ENCODE measurements at places on chromosomes 1 and 21.

GRCh38 chr1:26287033-26287711 is 7.3 kb downstream of the SH3BGRL3 start:
- peak; percentile 73 for DNase-seq

- DNase-seq, result no peak
Measured at GRCh38 chr1:68454534-68454933, 4.8 kb upstream of the RPE65 start.

GRCh38 chr1:40014812-40015594 is 25.5 kb upstream of the CAP1 start:
- peak; percentile 39 for DNase-seq

- DNase-seq, result no peak
Measured at GRCh38 chr21:46361935-46362334, 38.0 kb downstream of the PCNT start.

DNA sequence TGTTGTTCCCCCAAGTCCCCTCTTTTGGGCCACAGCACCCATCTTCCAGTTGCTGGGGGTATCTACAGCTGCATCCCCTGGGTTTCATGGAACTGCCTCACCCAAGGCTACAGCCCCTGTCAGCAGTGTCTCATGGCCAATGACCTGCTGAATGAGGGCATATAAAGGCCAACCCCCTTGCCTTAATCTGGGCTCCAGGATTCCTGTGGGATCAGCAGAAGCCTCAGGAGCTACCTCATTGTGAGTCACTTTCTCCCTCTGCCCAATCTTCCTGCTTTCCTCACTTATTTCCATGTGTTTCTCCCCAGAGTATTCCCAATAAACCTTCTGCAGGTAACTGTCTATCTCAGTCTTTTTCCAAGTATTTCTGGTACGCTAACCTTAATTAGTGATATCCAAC is 37.3 kb upstream of the SYT14 start:
- no peak for DNase-seq

GRCh38 chr1:208479435-208479834 is 235.3 kb upstream of the PLXNA2 start:
- no peak for DNase-seq

GRCh38 chr1:36542962-36543515 is 60.3 kb upstream of the CSF3R start:
- DNase-seq, result no peak

GRCh38 chr21:29526545-29526944 is 227.8 kb downstream of the BACH1 start:
- DNase-seq, result no peak

GRCh38 chr1:189804352-189804751 is 673.3 kb downstream of the BRINP3 start:
- DNase-seq, result no peak

- DNase-seq, result no peak
Measured at GRCh38 chr21:45817345-45817744, 164.2 kb upstream of the COL6A1 start.

- DNase-seq, result no peak
Measured at GRCh38 chr1:161936786-161937185, 86.9 kb downstream of the OLFML2B start.

GRCh38 chr1:47938520-47938919 is 58.7 kb downstream of the TRABD2B start:
- no peak for DNase-seq

- DNase-seq, result no peak
Measured at GRCh38 chr1:102772831-102773230, 335.5 kb downstream of the COL11A1 start.

GRCh38 chr1:19564366-19564765 is 79.0 kb upstream of the CAPZB start:
- no peak for DNase-seq

GRCh38 chr1:22295856-22296255 is 153.0 kb upstream of the WNT4 start:
- DNase-seq, result no peak

GRCh38 chr1:33392639-33393038 is 38.3 kb downstream of the PHC2 start:
- no peak for DNase-seq

DNA sequence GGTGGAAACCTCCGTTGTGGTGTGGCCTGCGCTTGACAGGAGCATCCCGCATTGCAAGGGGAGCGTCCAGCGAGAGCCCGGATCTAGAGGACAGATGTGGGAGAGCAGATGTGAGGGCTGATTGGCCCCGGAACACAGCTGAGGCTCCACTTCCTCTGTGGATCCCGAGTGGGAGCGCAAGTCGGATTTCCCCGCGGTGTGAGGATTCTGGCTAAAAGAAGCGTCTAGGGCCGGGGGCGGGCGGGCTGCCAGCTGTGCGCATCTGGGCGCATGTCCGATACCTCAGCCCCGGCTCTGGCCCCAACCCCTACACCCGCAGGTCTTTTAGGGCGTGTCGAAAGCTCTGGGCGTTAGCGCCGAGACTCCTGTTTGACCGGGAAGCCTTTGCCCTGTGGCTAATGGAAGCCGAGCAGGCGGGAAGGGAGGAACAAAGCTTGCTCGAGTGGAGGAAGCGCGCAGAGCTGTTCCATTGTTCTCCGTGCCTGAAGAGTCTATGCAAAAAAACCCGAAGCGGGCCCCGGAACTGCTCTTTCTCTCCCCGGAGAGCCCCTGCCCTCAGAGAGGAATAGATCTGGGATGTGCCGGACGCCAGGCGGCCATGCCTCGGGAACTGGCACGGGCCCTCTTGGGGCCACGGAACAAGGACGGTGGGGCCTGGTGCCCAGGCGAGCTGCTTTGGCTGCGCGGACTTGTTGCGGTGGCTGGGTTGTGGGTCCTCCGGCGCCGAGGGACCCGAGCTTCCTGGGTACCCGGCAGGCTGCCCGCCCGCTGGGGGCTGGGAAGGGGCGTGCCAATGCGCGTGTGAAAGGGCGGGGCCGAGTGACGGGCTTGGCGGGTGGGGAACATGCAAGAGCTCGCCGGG is 111.1 kb downstream of the NAV1 start:
- peak; percentile 11 for DNase-seq

GRCh38 chr1:231890791-231891190 is 264.2 kb downstream of the DISC1 start:
- no peak for DNase-seq

GRCh38 chr1:52911541-52911940 is 10.0 kb downstream of the ECHDC2 start:
- DNase-seq, result no peak

DNA sequence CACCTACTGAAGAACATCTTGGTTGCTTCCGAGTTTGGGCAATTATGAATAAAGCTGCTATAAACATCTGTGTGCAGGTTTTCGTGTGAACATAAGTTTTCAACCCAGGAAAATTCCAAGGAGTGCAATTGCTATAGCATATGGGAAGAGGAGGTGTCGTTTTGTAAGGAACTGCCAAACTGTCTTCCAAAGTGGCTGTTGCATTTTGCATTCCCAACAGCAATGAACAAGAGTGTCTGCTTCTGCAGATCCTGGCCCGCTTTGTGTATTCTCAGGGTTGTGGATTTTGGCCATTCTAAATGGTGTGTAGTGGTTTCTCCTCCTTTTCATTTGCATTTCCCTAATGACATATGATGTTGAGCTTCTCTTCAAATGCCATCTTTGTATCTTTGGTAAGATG is 23.8 kb downstream of the GNG4 start:
- no peak for DNase-seq

DNA sequence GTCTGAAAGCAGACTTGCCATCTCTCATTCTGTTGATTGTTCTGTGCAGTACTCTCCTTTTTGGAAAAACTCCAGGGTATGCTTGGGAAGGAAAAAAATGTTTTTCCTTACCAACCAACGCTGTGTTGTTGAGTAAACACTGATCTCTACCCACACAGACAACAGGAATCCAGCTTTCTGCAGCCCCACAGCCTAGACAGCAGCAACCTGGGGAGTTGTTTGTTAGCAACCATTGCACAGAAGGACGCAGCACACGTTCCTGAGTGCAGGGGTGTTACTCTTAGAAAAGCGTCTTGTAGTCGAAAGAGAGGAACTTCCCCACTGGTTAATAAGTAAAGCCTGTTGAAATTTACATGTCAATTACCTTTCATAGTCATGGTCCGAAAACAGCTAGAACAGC is 56.6 kb downstream of the SMYD2 start:
- DNase-seq, result no peak

GRCh38 chr21:46637952-46638746 is 2.7 kb downstream of the PRMT2 start:
- DNase-seq, result peak; percentile 68

DNA sequence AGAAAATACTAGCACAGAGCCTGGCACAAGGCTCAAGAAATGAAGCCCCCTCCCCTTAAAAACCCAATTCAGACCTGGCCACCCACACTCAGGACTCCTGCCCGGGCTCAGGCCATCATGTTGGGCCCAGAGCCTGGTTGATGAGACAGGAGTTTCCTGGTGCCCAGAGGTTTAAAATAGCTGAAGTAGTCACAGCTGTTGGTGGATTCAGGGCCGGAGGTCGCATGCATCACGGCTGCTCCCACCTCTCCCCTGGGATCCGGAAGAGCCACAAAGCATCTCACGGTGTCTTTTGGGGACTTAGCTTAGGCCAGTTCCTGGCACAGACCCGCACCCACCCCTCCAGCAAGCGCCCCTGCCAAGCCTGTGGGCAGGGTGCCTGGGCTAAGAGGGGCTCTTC is 2.6 kb upstream of the PADI2 start:
- DNase-seq, result no peak

- no peak for DNase-seq
Measured at GRCh38 chr1:196896355-196896754, 8.5 kb downstream of the CFHR4 start.

DNA sequence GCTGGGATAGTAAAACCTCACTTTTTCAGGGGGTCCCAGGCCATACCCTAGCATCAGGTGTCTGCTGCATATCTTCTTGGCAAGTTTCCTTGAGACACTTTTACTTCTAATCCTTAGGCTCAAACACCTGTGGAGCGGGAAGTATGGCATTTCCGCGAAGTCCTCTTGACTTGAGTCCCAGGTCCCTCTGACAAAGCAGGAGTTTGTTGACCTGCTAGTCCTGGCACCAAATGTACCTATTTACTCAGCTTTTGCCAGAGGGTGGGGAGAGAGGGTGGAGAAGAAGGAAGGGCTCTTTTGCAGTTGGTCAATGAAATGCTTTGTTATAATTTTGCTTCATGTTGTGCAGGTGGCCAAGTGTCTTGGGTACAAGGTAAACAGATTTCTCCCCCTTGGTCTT is 59.7 kb downstream of the CLIC6 start:
- DNase-seq, result no peak

GRCh38 chr1:12692967-12693782 is 22.7 kb upstream of the AADACL3 start:
- DNase-seq, result no peak

GRCh38 chr1:178579562-178579961 is 66.7 kb downstream of the TEX35 start:
- DNase-seq, result no peak

GRCh38 chr1:111862599-111862998 is 106.9 kb downstream of the DDX20 start:
- DNase-seq, result no peak

GRCh38 chr1:96329121-96329520 is 392.5 kb upstream of the PTBP2 start:
- DNase-seq, result no peak

DNA sequence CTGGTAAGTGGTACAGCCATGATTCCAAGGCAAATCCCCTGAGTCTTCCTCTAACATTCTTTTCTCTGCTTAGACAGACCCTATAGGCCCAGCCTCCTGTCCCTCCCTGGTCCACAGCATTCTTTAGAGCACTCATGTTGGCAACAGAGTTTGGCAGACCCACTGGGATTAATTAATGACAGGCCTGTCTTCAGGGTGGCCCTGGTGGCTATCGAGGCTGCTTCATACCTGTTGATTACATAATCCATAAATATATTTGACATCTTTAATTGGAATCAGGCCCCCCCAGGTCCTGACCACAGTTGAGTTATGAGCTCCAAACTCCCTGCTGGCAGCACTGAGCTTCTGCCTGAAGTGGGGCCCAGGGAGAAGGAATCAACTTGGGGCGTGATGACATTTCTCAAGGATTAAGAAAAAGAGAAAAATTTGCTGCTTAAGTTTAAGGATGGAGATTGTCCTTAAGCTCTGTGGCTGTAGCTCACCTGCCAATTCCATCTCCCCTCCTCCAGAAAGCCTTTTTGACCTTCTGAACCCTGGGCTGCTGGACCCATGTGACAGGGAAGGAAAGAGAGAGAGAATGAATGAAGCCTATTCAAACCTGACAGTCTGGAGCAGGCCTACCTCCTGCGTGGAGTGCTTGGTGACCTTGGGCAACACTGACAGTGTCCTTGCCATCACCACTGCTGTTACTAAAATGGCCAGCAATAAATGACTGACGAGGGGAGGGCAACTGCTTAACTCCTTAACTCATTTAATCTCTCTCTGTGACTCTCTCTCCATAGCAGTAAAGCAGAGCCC is 156.6 kb downstream of the TRABD2B start:
- no peak for DNase-seq

- no peak for DNase-seq
Measured at GRCh38 chr21:30829659-30830058, at the start of gene KRTAP7-1. Gene KRTAP7-1, minus strand, starts transcription at chr21:30829759. Its CDS starts 61 bp downstream, at chr21:30829698.

DNA sequence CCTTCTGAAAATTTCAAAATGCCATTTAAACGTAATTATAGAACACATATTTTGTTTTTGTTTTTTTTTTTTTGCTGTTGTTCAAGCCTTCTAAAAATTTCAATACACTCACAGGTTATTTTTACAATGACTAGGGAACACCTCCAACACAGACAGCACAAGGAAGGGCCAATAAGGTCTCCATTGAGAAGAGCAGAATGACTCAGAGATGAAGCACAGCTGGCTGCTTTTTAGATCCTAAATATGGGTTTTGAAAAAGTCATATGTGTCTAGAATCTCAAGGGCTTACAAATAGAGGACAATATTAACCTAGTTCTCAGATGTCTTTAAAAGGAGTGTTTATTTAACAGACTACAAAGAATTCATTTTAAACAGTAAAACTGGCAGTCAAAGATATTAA is 104.6 kb downstream of the NEGR1 start:
- DNase-seq, result no peak

- DNase-seq, result no peak
Measured at GRCh38 chr21:33278721-33279120, 12.6 kb downstream of the IL10RB start.

GRCh38 chr1:25707280-25708016 is 90.9 kb downstream of the MAN1C1 start:
- DNase-seq, result no peak

DNA sequence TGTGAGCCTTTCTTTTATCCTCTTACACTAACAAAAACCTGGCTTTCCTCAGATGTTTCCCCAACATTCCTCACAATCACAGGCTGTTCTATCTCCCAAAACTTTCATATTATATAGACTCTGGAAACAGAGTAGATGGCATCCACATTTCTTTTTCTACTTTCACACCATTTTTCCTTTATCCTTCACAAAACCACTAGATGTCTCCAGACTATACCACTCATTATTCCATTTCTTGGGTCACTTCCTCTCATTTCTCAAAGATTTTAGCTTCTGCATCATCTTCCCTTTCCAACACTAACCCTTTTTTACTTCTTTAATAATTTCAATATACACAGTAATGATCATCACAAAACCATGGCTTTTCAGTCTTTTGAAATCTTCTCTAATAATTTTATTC is 286.0 kb upstream of the DEPDC1 start:
- no peak for DNase-seq

GRCh38 chr1:84103197-84103992 is 40.7 kb upstream of the PRKACB start:
- peak; percentile 57 for DNase-seq
